ENCODE measurements at places on chromosomes 13 and 19.

- no peak for DNase-seq
Measured at GRCh38 chr13:68897331-68897928, 1210.2 kb upstream of the ATXN8OS start.

DNA sequence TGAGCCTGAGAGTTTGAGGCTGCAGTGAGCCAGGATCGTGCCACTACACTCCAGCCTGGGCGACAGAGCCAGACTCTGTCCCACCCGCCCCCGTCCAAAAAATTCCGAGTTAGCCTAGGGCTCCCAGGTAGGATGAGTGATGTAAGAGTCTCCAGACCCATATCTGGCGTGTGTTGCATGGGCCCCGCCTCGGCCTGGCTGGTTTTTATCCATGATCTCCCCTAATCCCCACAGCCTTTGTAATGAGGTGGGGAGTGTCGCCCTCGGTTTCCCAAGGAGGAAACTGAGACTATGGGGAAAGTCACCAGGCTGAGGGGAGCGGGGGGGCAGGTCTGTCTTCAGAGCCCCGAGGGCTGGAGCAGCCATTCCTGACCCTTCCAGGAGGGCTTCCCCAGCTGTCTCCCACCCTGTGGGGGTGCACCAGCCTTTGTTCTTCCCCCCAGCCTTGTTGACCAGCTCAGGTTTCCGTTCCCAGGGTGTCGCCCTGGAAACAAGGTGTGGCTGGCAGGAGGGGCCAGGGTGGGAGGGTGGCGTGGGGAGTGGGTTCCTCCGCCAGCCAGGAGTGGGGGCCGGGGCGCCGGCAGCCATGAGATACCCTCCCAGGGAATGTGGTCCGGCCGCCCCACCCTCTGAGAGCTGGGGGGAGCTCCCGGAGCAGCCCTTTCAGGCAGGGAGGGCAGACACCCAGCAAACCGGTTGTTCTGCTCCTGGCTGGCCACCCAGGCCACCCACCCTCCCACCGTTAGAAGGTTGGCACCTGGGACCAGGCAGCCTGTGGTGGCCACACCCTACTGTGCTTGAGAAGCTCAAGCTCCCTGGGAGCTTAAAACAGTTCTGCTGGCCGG, 11.5 kb downstream of the MYH14 start:
- DNase-seq: no peak

DNA sequence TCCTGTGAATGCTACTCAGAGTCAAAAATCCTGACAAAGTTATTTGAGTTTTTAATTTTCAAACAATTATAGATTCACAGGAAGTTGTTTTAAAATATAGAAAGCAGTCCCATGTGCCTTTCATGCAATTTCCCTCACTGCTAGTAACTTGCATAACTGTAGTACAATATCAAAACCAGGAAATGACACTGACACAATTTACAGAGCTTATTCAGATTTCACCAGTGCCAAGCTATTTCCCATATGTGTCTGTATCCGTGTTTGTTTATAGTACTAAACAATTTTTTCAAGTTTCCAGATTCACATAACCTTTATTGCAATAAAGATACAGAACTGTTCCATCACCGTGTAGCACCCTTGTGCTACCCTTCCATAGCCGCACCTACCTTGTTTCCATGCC, 934.6 kb downstream of the PCDH17 start:
- no peak for DNase-seq

- no peak for DNase-seq
Measured at GRCh38 chr19:58010507-58010906, 7.9 kb upstream of the ZNF606 start.

DNA sequence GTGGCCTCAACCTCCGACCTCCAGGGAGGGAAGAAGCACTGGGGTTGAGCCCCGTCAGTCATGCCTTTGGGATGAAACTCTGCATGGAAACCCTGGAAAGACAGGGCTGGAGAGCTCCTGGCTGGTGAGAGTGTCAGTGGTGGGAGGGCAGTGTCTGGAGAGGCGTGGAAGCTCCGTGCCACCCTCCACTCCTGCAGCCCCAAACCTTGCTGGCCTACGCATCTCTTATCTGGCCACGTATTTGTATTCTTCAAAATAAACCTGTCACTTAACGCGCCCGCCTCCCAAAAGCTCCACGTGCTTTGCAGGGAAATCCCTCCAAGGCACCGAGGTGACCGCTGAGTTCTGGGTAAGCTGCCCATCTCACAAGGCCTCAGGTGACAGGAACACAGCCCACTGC, 84.3 kb downstream of the TEX29 start:
- DNase-seq: no peak

- DNase-seq: no peak
Measured at GRCh38 chr13:87677043-87677495, 5.9 kb downstream of the SLITRK5 start.

- DNase-seq: no peak
Measured at GRCh38 chr13:107650081-107650701, 565.1 kb downstream of the LIG4 start.
